Sigmoid colon (tissue), 7 donors: ENCODE measurements at places on chromosomes 13 and 19.
A peak's percentile ranks its signal among the peaks of the same experiment; 100 is the strongest.

DNA sequence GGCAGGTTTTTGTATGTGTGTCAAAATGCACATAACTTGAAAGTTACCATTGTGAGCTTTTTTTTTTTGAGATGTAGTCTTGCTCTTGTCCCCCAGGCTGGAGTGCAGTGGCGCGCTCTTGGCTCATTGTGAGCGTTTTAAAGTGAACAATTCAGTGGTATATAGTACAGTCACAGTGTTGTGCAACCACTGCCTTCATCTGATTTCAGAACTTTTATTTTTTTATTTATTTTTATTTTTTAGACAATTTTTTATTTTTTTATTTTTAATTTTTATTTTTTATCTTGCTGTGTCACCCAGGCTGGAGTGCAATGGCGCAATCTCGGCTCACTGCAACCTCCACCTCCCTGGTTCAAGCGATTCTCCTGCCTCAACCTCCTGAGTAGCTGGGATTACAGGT lies 15.0 kb downstream of the SLC25A42 start:
- no peak for DNase-seq

DNA sequence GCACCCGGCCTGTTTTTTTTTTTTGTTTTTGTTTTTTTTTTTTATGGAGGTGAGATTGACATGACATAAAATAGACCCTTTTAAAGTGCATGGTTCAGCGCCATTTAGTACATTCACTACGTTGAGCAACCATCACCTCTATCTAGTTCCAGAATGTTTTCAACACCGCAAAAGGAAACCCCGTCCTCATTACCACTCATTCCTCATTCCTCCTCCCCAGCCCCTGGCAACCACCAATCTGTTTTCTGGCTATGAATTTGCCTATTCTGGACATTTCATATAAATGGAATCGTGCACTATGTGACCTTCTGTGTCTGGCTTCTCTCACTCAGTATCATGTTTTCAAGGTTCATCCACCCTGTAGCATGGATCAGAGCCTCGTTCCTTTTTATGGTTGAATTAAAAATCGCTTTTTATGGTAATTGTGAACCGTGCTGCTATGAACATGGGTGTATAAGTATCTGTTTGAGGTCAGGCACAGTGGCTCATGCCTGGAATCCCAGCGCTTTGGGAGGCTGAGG lies 9.9 kb upstream of the ADGRE5 start:
- no peak for DNase-seq

DNA sequence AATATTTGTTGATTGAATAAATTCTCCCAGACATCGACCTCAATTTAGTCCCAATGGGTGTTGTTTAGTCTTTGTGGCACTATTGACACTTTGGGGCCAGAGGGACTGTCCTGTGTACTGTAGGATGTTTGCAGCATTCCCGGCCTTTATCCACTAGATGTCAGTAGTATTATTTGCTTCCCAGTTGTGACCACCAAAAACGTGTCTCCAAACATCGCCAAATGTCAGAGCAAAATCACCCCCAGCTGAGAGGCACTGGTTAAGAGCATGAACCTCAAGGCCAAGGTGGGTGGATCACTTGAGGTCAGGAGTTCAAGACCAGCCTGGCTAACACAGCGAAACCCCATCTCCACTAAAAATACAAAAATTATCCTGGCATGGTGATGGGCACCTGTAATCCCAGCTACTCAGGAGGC lies 15.4 kb downstream of the NLRP12 start:
- DNase-seq: no peak

- peak; percentile 76 for DNase-seq
Observed at GRCh38 chr19:41376241-41376997, at the start of gene TMEM91. TSS of gene TMEM91 (plus strand) at chr19:41376533. CDS start at chr19:41378310, 1,777 bp downstream.

DNA sequence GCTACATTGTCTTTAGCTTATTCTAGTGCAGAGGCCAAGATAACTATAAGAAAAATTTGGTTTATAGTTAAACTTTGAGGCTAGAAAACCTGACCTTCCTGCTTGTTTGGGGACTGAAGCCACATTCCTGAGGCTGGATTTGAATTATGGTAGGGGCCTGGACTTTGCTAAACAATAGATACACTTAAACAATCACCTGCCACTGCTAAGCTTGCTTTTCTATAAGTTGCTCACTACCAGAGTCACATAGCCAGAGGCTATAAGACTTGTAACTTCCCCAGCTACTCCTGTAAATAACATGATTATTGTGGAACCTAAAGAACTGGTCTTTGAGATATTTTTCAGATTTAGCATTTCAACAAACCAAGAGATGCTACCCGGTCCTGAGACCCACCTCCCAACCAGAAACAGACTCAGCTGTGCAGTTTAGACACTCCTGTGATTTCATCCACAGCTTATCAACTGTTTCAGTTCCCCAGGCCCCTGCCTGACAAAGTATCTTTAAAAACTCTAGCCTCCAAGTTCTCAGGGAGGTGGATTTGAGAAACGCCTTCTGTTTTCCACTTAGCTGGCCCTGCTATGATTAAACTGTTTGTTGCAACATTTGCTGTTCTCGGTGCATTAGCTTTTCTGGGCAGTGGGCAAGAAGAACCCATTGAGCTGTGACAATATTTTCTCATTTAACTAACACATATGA lies 77.7 kb downstream of the MIPEP start:
- DNase-seq: no peak

GRCh38 chr19:2051773-2052704 lies 995 bp upstream of the MKNK2 start:
- peak; percentile 92 for DNase-seq

DNA sequence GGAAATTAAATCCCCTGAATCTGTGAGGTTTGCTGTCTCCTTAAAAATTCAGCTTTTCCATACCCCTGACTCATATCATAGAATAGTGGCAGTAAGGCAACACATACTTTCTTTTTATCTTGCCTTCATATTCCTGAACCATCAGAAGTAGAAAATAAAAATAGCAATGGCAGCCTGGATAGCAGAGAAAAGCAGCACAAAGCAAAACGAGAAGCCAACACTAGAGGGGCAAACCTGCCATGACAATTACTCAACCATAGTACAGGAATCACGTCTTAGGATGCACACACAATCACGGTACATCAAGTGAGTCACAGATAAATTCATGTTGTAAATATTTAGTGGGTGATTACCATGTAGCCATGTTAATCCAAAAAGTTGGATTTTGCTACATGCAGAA lies 343.0 kb downstream of the ITGBL1 start:
- DNase-seq: no peak

GRCh38 chr13:39672378-39673132 lies 17.1 kb downstream of the COG6 start:
- no peak for DNase-seq

GRCh38 chr19:46787331-46788261 lies 798 bp downstream of the SLC1A5 start:
- DNase-seq: peak; percentile 87

DNA sequence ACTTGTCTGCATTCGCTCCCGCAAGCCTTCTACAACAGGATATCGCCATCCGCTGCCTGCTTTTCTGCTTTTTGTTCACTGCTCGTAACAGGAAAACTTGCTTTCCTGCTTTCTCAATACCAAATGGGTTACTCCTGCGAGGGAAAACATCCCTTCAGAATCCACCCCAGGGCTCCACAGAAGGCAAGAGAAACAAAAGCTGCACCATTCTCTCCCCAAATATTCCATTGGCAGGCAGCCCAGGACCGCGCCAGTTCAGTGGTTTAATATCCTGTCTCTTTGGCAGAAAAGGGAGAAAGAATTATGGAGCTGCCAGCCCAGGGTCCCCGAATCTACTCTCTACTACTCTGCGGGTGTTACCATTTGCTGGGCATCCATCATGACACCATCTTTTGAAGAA lies 84.7 kb upstream of the DOCK9 start:
- peak; percentile 74 for DNase-seq

DNA sequence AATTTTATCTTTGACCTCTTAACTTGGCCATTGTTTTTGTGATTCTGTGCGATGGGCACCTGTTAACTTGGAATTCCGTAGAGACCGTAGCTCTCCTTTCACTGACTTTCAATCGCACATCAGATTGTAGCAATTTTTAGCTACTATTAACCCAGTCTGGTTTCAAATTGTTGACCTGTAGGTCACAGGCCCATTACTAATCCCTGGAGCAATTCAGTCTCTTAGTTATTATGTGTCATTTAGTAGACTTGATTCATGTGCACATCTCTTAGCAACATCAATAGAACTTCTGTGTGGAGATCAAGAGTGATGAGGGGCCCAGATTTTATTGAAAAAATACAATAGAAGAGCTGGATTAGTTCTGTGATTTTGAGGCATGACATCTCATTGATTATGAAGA lies 549.6 kb upstream of the SLC10A2 start:
- DNase-seq: no peak

DNA sequence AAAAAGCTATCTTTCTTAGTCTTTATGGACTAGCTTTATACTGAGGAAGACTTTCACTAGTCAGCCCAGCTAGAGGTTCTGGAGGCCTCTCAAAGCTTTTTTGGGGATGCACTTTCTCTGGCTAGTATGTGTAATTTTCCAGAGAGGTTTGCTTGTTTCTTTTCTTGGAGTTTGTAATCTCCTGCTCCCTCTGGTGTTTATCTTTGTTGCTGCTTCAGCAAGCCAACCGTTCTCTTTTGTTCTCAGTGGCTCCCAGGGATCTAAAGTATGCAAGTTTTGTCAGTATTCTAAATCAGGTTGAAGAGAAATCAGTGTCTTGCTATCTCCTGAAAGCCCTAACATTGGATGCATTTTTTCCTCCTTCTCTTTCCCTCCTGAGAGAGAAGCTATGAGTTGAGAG lies 121.1 kb upstream of the MYO16 start:
- no peak for DNase-seq

GRCh38 chr13:75309981-75310580 lies 171.9 kb downstream of the TBC1D4 start:
- no peak for DNase-seq

GRCh38 chr13:33257841-33258807 lies 27.4 kb downstream of the STARD13 start:
- no peak for DNase-seq

DNA sequence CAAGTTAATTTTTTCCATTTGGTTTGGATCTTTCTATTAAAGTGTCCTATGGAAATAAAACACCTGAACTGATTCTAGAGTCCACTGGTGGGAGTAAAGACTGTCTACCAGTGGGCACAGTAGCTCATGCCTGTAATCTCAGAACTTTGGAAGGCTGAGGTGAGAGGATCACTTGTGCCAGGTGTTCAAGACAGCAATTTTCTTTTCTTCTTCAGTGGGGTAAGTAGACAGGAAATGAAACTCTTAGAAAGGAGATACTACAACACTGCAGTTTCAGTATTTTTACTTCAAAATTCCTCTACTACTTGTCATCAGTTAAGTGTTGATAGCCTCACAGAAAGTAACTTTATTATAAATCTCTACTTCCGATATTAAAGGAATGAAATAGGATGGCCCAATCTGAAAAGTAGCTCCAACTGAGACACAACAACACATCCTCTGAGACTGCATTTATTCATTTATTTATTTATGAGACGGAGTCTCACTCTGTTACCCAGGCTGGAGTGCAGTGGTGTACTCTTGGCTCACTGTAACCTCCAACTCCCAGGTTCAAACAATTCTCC lies 26.3 kb downstream of the DNMT1 start:
- DNase-seq: no peak

DNA sequence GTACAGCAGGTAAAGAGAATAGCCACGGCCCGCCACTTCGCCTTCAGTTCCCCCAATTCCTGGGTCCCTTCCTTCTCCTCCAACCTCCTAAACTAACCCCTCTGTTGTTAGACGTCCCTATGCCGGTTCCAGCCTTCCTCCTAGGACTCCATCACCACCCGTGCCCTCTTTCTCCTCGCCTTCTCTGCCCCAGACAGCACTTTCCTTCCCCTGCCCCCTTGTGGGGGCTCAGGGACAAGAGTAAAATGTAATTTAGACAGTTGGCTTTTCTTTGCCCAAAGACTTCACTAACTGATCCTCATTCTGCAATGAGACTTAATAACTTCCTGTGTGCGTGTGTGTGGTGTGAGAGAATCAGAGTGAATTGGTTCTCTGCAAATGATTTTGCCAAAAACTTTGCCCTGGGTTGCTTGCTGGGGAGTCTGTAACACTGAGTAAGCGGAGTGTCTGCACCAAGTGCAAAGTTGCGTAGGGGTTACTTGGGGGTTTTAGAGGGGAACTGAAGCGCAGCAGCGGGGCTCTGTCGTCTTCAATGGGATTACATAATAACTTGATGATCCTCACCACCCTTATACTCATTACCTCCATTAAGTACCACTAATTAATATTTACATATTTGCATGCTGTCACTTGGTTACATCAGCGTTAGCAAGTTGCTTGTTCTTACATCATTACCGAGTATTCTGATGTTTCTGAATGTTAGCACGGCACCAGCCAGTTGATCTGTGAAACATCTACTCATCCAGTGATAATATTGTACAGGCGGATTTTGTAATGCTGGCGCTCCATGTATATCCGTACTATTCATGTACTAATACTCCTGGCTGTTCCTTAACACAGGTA lies 19.9 kb upstream of the SGCG start:
- DNase-seq: no peak

GRCh38 chr13:99871249-99871898 lies 100.2 kb downstream of the ZIC5 start:
- DNase-seq: no peak

DNA sequence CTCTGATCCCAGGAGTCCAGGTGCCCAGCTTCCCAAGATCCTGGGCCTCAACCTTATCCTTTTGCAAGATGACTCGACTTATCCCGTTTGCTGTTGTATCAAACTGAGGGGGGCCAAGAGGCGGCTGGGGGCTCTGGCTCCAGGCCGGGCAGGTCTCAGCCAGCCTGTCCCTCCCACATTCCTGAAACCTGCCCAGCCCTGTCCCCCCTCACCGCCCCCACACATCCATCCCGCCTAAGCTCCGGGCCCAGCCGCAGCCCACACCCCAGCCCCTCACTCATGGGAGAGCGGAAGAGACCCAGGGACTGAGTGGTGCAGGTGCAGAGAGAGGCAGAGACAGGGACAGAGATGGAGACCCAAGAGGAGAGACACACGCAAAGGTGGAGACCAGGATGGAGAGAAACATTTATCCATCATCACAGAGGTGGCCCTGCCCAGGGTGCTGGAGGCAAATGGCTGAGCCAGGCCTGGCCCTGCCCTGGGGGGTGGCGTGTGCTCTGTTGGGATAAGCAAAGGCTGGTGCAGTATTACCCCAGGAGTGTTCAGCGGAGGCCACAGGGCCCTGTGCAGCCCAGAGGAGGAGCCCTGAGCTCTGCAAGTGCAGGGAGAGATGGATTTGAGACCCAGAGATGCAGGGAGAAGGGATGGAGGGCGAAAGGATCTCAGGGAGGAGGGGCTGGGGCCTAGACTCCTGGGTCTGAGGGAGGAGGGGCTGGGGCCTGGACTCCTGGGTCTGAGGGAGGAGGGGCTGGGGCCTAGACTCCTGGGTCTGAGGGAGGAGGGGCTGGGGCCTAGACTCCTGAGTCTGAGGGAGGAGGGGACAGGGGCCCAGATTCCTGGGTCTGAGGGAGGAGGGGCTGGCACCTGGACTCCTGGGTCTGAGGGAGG lies 1.6 kb downstream of the BCAM start:
- DNase-seq: no peak
